ENCODE measurements at places on chromosomes 6 and 20.

DNA sequence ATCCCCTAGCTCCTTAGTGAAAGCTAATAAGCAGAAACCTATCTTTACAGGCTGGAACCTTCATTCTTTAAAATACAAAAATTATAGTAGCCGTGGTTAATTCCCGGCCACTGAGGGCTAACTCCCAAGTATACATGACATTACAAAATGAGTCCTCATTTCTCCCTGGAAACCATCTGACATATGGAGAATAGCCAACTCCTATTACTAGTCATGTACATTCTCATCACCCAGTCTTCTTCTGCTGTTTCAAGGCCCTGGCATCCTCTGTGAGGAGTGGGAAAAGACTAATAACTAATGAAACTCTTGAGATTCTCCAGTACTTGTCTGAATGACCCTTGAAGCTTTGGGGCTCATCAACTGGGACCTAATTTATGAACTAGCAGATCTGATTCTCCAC, 30.2 kb downstream of the CSNK2A1 start:
- DNase-seq, result no peak

DNA sequence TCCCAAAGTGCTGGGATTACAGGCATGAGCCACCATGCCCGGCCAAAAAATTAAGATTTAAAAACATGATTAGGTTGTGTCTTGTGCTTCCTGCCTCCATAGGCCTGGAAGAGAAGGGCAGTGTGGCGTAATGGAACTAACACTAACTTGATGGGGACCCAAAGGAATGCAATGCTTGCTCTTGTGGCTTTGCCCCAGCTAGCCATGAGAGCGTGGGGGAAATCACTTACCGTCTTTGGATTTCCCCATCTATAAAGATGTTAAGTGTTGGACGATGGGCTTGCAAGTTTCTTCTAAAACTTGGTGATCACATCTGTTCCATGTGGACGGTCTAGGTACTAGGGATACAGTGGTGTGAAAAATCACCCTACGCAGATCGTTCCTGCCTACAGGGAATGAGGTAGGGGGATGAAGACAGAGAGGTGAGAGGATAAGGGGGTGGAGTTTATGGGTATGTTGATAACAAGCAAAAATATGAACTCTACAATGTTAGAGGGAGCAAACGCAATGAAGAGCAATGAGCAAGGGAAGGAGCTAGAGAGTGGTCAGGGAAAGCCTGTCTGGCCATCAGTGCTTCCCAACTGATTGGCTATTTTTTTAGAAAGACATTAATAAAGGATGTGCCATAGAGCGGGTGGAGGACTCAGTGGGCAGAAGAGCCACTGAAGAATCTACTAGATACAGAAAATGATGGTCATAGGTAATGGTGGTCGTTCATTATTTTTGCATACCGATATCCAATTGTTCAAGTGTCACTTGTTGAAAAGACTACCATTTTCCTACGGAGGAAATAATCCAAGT, 165.2 kb downstream of the BCAS1 start:
- DNase-seq, result no peak

DNA sequence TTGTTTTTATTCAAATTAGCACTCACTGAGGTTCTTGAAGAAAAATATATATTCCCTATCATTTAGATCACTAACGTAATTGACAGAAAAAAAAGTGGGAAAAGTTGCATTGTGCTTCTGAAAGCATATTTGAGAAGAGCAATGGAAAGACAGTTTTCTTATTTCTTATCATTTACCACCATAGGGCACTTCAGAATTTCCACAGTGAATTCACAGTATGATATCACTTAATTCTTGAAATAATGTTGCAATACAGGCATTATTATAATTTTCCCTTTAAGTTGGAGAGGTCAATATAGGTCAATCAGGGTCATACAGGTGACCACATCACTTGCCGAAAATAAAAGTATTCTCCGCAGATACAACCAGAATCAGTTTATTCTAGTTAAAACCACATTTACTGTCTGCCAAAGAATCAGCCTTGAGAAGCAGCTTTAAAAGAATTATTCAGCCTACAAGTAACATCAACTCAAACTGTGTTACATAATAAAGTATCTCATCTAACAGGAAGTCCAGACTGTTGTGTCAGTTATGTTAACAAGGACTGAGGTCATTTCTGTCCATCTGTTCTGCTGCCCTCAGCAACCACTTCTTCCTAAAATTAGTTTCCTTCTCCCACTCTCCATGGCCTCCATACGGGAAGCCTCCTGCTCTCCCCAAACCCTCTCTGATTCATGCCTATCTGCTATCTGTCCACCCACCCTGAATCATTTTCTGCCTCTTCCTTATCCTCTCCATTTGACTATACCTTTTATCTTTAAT, 121.2 kb downstream of the SIM1 start:
- DNase-seq, result no peak

DNA sequence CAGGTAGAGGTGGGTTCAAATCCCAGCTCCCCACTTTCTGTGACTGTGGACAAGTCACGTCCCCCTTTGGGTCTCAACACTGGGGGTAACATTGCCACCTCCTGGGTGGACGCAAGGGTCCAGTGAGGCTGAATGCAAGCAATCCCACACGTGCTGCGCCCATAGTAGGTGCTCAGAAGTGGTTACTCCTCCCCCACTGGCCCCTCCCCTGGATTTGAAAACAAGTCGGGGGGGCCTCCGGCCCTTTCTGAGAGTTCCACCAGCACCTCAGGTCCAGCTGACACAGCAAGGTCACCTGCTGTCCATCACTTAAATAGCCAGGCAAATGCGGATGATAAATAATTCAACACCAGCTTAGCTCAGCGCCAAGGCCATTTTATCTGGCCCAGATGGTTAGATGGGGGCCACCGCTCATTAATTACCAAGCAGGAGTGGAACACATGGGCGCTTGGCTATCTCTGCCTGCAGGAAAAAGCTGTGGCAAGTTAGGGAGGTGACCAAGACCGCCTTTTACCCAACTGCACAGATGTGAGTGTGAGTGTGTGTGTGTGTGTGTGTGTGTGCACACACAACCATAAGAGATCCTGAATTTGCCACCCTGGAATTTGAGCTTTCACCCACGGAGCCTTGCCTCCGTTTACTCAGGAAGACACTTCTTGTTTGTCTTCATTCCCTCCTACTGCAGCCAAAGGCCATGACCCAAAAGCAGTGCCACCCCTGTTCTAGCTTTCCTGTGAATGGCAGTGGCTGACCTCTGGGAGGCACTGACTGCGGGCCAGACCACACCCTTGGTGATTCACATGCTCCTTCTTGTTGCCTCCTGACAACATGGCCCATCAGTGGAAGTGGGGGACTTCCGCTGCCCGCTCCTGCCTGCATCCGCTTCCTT, 34.7 kb upstream of the KCNB1 start:
- DNase-seq, result no peak

- no peak for DNase-seq
Observed at GRCh38 chr20:14383335-14383734, 45.9 kb upstream of the FLRT3 start.

- no peak for DNase-seq
Observed at GRCh38 chr20:63698739-63699465, 2.5 kb downstream of the TNFRSF6B start.

- no peak for DNase-seq
Observed at GRCh38 chr20:34061695-34062094, 50.3 kb downstream of the EIF2S2 start.

GRCh38 chr20:31790401-31790800, 28.8 kb upstream of the MYLK2 start:
- DNase-seq, result no peak

- DNase-seq, result no peak
Observed at GRCh38 chr6:14094721-14095120, 22.9 kb upstream of the CD83 start.

GRCh38 chr20:15061955-15062354, 724.5 kb upstream of the FLRT3 start:
- no peak for DNase-seq

GRCh38 chr20:59184880-59185447, 21.3 kb downstream of the ZNF831 start:
- DNase-seq, result no peak

DNA sequence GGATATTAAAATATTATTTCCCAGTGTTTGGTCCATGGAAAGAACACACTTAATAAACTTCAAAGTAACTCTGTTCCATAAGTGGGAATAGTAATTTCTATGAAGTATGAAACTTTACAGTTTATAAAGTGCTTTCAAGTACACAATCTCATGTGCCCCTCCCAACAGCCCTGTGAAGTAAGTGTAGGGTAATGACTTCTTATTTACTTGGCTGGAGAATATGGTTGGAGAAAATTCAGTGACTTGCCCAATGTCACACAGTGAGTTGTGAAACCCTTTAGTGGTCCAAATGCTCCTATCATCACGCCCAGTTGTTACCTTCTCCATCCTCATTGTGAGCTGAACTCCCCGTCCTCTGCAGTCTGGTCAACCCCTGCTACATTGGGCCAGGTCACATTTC, 141.2 kb downstream of the PDE7B start:
- DNase-seq, result no peak

DNA sequence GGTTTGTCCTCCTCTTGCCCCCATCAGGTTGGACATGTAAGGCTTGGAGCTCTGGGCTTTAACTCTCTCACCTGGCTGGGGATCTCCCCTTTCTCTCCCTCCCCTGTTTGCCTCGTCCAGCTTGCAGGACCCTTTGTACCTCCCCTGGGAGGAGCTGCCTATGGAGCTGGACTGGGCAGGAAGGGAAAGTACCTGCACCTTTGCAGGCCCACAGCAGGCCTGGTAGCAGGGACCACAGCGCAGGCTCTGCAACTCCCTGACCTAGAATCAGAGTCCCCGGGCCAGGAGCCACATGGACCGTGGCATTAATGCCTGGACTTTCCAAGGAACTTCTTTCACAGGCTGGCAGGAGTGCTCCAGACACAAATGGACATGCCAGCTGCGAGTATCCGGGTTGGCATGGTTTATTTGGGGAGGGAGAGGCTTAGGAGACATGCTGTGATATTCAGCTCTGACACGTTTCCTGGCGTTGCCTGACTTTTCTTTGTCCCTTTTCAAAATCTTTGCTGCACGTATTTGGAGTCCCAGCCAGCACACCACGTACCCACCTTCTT, 268.5 kb upstream of the EXOC2 start:
- DNase-seq, result no peak

DNA sequence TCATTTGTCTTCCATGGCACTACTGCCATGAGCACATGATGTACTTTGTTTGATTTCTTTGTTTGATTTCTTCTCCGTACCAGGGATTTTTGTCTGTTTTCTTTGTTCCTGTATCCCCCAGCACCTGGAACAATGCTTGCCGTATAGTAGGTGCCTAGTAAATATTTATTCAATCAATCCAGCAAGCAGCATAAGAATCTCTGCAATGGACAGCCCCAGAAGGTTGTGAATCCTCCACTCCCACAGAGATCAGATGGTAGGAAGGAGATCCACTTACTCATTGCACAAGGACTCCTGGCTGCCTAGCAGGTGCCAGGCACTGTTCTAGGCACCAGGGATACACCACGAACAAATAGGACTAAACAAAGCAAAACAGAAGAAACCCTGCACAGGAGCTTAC, 6.7 kb upstream of the SYNJ2 start:
- no peak for DNase-seq

- DNase-seq, result no peak
Observed at GRCh38 chr20:25496968-25497401, 88.3 kb downstream of the NINL start.

- DNase-seq, result no peak
Observed at GRCh38 chr6:37168811-37169495, 999 bp upstream of the PIM1 start.

DNA sequence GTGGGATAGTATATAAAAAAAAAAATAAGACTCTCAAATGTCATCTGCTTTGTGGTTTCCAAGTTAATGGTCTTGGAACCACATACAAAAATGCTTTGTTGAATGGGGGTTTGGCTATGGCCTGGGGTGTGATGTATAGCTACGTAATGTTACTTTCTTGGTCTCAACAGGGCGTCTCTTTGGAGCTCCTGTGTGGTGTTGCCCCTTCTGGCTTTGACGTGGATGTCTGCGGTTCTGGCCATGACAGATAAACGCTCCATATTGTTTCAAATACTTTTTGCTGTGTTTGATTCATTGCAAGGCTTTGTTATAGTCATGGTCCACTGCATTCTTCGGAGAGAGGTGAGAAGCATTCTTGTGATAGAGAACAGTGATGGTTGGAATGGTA, 457.7 kb downstream of the LMBRD1 start:
- no peak for DNase-seq

GRCh38 chr6:14191761-14192160, 74.2 kb downstream of the CD83 start:
- DNase-seq, result no peak

DNA sequence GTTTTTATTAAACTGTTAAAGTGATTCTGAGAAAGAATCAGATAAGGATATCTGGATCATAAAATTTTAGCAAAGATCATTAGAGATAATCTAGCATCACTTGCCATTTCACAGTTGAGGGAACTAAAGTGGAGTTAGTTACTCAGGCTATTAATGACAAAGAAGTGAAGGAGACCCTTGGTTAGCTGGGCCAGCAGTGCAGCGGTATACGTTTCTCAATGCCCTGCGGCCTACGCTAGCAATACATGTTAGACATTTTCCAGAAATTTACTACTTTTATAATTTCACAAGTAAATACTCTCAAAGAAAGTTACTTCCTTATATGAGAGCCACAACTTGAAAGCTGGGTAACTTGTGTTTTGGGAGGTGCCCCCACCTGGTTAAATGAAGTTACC, 28.5 kb downstream of the NEDD9 start:
- no peak for DNase-seq

GRCh38 chr6:10151144-10151915, 263.5 kb downstream of the TFAP2A start:
- no peak for DNase-seq

GRCh38 chr6:48511378-48511777, 400.4 kb upstream of the PTCHD4 start:
- DNase-seq, result no peak

DNA sequence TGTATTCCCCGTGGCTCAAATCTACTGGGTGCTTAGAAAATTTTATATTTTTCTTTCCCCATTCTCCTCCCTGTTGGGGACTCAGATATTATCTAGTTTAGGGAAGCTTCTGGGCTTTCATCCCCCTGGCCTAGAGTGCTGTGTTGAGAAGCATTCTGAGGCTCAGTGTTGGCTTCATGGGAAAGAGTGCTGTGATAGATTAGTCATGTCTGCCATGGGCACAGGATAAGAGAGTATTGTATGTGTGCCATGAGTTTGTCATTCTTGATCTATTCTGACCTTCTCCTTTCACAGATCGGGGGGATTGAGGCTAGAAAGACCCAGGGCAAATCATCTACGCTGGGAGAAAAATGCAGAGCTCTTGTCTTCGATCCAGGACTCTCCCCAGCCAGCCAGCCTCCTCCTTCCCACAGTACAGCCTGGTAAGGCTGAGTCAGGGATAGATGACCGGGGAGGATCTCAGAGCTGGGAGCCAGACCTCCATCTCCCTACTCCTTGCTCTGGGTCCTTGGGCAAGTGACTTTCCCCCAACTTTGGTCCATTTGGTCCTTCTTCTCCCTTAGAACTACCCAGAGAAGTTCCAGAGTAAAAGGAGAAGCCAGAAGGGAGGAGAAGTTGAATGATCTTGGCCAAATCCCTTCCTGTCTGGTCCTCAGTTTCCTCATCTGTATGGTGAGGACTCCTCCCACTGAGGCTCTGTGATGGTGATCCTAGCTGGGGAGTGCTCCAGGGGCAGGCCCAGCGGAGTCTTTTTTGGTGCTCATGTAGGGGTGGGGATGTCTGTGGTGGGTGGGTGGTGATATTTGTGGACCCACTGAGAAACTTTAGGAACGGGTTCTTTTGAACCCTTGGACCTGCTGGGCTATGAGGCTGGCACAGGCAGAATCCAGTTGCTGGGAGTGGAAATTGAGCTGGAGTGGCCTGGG, 5.0 kb downstream of the SRC start:
- no peak for DNase-seq

GRCh38 chr6:36873612-36874442, 776 bp downstream of the PPIL1 start:
- no peak for DNase-seq
